K562 (cell line): ENCODE measurements at places on chromosomes 12 and 14.

- no peak for DNase-seq
Observed at GRCh38 chr12:11707535-11707934, 58.1 kb downstream of the ETV6 start.

- no peak for DNase-seq
Observed at GRCh38 chr12:6771091-6771495, 1.2 kb upstream of the LAG3 start.

DNA sequence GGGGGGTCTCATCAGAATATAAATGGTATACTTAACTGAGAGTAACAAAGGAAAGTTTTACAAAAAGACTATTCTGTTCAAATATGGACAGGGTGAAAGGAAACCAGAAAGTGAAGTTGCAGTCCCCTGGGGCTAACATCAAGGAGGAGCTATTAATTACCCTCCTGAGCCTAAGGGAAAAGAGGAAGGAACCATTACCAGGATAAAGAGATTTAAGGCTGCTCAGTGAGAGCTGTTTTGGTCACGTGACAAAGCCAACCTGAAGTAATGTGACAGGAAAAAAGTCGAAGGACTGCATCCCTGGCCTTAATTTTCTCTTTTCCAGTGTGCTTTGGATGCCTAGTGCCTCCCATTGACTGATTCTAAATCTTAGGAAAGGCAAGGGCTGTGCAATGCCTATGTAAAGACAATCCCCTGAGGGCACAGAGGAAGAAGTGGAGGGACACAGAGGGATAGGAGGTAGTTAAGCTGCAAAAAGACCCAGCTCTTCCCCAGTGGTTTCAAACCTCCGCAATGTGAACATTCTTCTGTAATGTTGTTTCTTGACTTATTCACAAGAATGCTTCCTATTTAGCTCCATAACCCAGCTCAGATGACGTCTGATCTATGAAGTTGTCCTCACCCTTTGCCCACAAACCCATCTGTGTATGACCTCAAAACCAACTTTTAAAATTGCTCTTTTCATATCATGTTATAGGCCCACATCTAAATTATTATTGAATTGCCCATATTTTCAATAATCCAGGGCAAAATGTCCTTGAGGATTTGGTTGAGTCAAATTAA is 187.7 kb upstream of the DCN start:
- DNase-seq, result no peak

GRCh38 chr14:33617154-33617553 is 333.7 kb downstream of the EGLN3 start:
- no peak for DNase-seq

DNA sequence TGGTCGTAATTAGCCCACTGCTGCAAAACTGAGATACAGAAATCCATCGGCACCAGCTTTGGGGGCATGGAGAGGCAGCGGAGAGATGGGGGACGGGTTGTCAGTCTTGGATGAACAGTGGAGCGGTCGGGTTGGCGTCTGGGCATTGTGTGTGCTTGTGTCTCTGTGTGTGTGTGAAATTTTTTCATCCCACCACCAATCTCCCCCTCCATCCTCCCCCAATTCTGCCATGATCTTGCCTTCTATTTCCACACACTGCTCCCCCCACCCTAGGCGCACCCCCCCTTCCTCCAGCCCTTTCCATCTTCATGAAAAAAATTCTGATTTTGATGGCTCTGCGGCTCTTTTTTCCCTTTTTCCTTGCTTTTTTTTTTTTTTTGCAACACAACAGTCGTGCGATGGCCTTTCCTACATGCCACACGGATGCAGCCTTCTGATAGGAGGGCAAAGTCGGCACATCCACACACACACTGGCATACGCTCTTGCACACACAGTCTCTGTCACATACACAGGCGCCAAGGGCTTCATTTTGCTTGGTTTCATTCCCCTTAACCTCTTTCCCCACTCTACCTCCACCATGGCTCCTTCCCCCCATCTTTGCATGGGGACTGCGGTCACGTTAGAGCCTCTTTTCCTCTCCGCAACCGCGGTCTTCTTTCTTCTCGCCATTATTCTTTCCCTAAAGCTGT is 3.3 kb downstream of the NRXN3 start:
- DNase-seq, result no peak

DNA sequence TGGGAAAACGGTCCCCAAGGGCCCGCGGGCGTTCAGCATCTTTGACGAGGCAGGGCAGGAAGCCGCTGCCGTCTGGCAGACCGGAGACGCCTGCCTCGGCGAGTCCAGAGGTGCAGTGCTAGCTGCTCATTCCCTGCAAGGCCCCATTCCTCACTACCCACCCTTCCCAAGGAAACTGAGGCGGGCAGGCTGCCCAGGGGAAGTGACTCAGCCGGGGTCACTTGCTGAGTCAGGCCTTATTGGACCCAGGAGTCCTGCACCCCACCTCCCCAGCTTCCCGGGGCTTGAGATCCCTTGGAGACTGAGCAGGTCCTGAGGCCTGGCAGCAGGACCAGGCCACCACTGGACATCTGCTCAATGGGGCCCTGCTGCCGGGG is 3.7 kb downstream of the SH2B3 start:
- DNase-seq, result no peak

DNA sequence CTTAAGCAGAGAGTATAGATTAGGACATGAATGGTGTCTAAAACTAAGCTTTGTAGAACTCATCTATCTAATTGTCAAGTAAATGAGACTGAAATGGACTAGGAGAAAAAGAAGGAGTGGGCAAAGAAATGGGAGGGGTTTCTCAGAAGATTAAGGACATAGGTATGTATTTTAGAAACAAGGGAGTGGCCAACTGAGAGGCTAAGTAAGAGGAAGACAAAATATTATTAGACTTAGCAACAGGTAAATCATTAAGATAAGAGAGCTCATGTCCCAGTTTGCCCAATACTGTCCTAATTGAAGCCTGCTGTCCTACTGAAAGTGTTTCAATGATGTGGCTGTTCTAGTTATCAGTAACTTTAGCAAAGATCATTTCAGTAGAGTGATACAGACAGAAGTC is 171.4 kb downstream of the KITLG start:
- DNase-seq, result no peak

DNA sequence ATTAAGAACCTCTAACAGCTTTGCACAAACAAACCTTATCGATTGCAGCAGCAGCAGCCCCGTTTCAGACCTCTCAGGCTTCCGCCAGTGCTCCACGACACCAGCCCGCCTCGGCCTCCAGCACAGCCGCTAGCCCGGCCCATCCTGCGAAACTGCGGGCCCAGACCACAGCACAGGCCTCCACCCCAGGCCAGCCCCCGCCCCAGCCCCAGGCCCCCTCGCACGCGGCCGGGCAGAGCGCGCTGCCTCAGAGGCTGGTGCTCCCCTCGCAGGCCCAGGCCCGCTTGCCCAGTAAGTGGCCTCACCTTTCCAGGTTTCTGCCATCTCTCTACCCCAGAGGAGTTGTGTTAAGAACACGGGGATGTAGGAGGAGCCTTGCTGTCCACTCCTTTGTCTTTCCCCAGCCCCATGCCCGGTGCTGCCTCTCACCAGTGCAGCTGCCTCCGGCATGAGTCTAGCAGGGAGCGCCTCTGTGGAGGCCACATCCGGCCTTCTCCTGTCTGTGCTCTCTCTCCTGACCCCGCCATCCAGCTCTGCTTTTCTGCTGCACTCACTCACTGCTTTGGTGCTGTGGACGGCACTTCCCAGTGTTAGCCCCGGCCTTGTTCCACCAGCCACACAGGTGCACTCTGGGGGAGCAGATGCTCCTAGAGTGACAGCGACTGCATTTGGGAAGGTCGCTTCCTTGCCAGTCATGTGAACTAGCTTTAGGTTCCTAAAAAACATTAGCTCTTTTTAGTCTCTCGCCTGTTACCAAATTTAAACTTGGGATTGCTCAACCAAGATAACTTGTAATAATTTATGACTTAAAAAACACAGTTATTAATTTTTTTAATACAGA is 71.5 kb downstream of the EP400 start:
- DNase-seq, result no peak

GRCh38 chr14:93464271-93464670 is 33.5 kb downstream of the UNC79 start:
- DNase-seq, result no peak

DNA sequence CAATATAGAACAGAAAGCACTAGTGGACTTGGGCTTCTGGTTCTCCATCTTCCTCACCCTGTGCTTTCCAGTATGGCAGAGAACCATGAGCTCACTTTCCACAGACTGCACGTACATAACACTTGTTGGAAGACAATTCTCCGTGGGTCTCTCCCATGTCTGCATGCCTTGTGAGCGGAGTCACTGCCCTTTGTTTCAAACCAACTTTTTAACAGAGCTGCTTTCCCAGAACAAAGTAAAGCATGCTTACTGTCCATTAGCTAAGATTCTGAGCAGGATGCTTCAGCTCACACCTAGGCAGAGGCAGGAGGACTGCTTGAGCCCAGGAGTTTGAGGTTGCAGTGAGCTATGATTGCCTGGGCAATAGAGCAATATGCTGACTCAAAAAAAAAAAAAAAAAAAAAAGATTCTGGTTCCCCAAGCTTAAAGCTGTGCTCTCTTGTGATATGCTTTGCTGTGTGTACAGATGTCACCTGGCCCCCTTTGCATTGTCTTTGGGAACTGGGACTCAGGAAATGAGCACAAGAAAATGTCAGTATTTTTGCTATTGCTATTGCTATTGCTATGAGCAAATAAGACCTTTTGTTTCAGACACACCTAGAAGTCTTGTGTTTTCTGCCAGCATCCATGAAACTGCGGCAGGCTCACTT is 54.6 kb upstream of the PTGR2 start:
- no peak for DNase-seq

GRCh38 chr14:73745571-73746519 is 31.7 kb upstream of the PNMA1 start:
- no peak for DNase-seq

GRCh38 chr12:101925361-101925760 is 48.0 kb downstream of the DRAM1 start:
- no peak for DNase-seq

GRCh38 chr12:90311561-90311960 is 602.9 kb upstream of the ATP2B1 start:
- no peak for DNase-seq

DNA sequence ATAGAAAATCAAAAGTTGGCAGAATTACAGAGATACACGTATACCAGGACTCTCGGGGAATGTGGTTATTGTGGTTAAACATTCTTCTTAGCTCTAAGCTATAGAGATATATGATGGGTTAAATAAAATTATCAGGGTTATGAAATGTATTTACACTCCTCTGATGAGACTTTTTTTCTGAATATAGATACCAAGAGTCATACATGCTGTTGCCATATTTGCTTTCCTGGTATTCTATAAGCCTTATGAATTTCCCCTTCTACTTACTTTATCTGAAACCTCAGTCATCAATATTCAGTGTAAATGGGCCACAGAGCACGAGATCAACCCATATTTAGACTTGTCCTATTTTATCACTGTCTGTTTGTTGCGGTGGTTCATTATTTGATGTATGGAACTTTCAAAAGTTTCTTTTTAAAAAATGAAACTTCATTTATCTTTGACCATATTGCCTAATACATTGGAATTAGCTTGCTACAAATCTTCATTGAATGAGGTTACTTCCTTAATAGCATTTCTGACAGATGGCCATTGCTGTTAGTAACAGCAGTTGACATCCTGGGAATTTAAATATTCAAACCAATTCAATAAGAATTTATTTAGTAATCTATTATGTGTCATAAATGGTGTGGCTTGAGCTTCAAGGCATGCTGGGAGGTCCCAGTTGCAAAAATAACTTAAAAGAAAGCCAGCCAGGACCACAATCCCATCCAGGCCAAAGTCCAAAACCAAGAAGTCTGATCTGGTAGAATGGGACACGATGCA is 393.5 kb downstream of the PCNX1 start:
- no peak for DNase-seq

DNA sequence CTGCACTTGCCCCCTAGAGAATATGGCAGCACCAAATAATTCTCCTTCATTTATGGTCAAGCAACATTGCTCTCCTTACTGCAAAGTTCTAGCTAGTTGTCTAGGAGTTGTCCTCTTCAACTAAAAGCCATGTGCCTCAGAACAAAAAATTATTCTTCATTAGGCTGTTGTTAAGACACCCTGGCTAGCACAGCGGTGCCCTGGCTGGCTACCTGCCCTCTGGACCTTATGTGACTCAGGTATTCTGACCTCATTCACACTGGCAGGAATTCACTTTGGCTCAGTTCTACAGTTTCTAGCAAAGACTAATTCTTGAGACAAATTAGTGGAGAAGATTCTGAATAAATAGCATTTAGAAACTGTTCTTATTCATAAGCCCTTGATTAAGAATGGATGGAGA is 224.4 kb upstream of the KRR1 start:
- no peak for DNase-seq

GRCh38 chr12:108430245-108430644 is 84.8 kb upstream of the FICD start:
- no peak for DNase-seq

- no peak for DNase-seq
Observed at GRCh38 chr12:76813265-76813664, 49.4 kb downstream of the ZDHHC17 start.

DNA sequence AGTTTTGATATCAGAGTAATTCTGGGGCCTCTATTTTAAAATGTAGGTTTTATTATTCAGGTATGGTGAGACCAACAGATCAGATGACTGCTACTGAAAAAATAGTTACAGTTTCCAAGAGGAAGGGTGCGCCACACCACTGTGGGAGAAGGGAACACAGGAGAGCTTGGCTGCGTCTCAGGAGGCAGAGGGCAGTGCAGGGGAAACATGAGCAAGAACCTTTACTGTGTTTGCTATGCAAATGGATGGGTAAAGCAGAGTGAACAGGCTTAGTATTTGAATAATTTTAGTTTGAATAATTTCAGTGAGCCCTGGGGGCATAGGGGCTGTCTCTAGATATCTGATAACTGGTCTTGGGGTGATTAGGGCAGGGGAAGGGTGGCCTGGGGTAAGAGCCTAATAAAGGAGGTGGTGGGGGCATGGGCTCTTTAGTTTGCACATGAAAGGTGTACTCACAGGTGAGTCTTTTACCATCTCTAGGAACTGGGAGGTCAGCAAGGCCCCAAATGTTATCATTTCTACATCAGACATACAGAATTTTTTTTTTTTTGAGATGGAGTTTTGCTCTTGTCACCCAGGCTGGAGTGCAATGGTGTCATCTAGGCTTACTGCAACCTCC is 196.8 kb upstream of the NEDD1 start:
- no peak for DNase-seq

DNA sequence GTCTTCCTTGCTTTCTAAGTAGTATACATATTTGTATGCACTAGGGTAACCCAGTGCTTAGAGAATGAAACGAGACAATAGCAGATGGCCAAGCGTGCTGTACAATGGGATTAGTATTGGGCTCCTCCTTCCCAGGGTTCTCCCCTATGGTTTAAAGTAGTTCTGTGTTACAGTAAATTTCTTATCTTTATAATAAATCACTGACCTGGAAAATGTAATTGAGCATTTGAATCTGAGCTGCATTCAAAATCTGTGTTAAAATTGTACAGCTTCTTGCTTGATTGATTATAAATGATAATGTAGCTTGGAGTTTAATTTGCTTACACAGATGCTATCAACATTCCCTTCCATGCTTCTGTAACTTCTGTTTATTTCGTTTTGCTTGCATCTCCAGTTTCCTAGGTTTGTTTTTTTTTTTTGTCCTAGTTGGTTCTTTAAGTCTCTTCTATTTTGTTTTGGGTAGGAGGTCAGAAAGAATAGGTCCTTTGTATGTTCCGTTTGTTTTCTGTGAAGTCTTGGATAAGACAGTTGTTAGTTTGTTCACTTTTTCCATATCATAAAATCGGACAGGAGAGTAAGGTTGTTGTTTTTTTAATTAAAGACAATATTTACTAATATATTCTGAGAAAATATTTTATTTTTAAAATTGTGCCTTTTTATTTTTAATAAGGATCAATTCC is 171.2 kb downstream of the ERC1 start:
- DNase-seq, result no peak

- DNase-seq, result no peak
Observed at GRCh38 chr14:61581955-61582615, 113.2 kb upstream of the HIF1A start.

- DNase-seq, result no peak
Observed at GRCh38 chr14:65566820-65567522, 154.4 kb downstream of the FUT8 start.
